Effector memory CD4-positive, alpha-beta T cell (primary cell): ENCODE measurements at places on chromosomes 2 and 18.

DNA sequence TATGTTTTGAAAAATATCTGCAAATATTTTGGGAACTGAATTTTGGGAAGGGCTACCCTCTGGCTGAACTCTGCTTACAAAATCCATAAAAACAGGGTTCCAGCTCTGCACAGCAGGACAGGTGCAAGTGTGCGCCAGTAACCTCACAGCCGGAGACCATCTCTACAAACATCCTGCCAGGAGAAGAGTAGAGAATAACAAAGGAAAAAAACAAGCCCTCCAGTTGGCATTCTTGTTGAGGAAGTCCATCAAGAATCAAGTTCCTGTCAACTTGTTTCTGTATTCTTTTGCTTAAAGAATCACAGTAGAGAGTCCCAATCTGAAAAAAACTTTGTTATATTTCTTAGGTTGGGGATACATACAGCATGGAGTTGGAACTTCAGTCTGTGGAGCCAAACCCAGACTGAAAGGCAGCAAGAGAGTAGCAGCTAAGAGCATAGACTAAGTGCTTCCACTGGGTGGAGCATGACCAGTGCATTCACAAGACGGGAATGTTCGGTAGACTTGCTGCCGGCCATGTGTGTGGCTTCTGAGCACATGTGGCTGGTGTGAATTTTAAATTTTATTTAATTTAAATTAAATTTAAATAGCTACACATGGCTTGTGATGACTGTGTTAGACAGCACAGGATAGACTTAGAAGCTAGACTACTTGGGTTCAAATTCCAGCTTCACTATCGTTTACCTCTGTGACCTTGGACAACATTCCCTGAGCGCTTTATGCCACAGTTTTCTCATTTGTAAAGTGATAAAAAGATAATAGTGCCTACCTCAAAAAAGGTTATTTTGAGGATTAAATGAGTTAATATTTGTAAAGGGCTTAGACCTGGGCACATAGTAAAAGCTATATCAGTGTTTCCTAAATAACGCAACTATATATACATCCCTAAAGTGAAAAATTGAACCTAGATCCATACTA, 41.9 kb downstream of the SPTBN1 start:
- no peaks in the 10 kb centered on the region for H3K4me1 ChIP-seq
- no peaks in the 10 kb centered on the region for H3K36me3 ChIP-seq
- DNase-seq = no peak
- no peak overlapping the region for H3K27ac ChIP-seq

DNA sequence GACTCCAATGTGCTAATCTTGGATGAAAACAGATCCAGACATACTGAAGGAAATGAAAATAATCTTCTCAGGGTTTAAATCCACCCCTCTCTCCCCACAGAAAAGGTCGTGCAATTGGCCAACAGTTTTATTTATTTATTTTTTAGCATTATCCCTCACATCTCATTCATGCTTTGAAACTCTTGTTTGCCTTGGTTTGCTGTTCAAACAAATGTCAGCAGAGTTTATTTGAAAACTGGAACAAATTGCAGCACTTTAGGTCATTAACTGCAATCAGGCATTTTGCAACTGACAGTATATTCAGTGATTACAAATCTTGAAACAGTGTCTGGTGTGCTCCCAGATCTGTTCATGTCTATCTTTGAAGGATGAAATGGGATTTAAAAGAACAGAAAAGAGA, 220.6 kb downstream of the SLC4A10 start:
- DNase-seq = no peak
- no peaks in the 10 kb centered on the region for H3K36me3 ChIP-seq

DNA sequence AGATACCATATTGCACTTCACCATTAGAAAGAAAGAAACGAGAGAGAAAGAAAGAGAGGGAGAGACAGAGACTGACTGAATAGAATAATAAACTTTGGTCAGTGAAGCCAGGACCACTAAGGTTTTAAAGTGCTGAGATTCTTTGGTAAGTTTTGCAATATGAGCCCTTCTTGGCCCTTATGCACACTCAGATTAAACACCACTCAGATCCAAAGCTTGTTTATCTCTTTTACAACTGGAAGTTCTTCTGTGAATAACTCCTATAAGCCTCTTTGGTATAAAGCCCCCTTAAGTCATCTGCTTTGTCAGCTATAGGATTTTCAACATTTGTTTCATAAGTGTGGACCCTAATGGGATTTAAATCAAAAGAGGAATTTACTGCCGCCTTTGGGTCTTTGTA, 40.8 kb downstream of the PID1 start:
- DNase-seq = no peak
- no peak overlapping the region for H3K27ac ChIP-seq
- no peak overlapping the region for H3K4me3 ChIP-seq
- H3K4me1 ChIP-seq = no peaks in the 10 kb centered on the region
- no peaks in the 10 kb centered on the region for H3K36me3 ChIP-seq

DNA sequence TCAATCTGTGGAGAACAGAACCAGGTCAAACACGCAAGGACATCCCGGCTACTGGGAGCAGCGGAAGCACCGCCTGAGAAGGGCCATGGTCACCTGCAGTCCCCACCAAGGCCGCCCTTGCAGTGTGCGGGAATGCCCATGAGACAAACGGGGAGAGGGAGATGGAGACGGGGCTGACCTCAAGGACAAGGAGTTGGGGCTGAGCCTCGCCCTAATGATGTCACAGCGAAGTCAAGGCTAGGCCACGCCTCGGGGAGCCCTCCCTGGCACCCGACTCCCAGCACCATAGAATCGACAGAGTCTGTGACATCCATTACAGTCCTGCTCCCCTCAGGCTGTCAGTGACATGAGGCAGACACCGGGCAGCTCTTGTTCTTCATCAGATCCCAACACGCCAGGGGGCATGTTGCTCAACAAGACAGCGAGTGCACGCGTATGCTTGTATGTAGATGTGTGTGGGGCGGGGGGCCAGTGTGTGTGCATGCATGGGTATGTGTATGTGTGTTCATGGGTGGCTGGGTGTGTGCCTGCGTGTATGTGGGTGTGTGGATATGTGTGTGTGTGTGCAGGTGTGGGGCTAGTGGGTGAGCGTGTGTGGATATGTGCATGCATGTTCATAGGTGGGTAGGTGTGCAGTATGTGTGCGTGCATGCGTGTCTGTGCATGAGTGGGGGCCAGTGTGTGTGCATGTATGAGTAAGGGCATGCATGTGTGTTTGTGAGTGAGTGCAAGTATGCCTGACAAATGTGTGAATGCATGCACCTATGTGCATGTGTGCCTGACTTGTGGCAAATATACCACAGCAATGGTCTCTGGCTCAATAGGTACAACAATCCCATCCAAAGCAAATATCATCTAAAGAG, 57.0 kb downstream of the ANKMY1 start:
- no peaks in the 10 kb centered on the region for H3K27me3 ChIP-seq
- H3K4me1 ChIP-seq = no peaks in the 10 kb centered on the region
- no peak for DNase-seq
- no peak overlapping the region for H3K27ac ChIP-seq
- no peak overlapping the region for H3K4me3 ChIP-seq

GRCh38 chr2:224393157-224393872, 8.6 kb downstream of the FAM124B start:
- no peak for DNase-seq
- H3K36me3 ChIP-seq = no peaks in the 10 kb centered on the region
- no peak overlapping the region for H3K27ac ChIP-seq
- no peak overlapping the region for H3K4me3 ChIP-seq
- H3K4me1 ChIP-seq = no peaks in the 10 kb centered on the region

DNA sequence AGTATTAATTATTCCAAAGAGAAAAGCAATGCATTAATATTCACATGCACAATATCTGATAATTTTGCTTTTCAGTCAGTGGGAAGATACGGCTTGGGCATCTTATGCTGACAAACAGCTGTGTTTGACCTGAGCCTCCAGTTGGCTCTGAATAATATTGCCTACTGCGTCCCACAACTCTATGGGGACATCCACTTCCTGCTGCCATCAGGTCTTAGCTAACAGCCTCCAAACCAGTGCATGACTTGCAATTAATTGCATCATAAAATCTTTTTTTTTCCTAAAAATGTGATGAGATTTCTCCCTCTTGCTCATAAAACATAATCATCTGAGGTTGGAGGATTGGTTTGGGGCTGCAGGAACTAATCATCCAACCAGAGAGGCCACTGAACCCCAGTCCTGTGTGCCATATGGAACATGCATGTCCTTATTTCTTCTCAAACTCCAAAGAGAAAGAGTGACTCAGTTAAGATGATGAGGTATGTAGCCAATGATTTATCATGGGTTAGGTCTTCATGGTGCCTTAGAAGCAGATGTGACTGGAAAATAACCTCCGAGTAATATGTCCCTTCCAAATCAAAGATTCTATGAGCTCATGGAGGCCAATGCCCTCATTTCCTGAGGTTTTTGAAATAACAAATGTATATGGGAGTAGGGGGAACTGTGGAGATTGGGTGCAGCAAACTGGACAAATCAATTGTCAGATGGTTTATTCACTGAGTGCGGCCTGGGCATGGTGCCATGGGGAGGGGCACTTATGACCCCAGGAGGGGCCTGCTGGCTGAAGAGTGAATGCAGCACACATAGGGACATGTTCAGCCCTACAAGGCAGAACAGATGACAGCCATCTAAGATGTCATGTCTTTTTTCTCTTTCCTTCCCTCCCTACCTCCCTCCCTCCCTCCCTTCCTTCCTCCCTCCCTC, 39.4 kb downstream of the EDAR start:
- no peaks in the 10 kb centered on the region for H3K27me3 ChIP-seq
- no peak for DNase-seq
- H3K36me3 ChIP-seq = no peaks in the 10 kb centered on the region
- no peaks in the 10 kb centered on the region for H3K4me1 ChIP-seq
- no peak overlapping the region for H3K4me3 ChIP-seq

DNA sequence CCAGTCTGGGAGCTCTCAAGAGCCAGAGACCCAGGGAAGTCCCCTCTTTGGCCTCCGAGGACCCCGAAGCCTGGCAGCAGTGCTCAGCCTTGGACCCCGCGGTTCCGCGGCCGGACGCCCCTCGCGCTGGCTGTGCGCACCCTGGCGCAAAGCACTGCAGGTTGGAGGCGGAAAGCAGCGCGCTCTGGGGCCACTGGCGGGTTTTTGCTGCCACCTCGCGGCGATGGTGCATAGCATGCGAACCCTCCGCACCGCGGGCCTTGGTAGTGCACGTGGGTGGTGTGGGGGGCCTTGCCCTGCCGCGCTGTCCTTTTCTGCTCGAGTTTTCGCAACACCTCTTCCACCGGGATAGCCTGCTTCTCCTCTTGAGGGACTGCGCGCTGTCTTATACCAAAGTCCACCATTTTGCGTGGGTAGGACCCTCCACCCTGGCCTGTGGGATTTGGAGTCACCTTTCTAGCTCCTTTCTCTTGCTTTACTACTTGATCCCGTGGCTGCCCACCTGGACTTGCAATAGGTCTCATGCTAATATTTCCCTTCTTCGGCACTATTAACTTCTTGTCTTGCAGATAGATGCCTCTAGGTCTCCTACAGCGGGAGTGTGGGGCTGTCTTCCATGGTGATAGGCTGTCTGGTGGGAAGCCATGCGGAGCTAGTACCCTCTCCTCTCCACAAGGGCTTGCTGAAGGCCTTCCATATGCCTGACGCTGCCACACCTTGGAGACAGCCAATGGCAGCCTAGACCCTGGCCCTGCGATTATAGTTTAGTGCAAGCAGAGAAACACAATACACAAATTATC, 14.3 kb downstream of the SIX3 start:
- DNase-seq = peak; percentile 14
- no peak overlapping the region for H3K4me3 ChIP-seq
- peaks cover 6% of the 10 kb centered on the region for H3K27me3 ChIP-seq
- H3K27ac ChIP-seq = no peak overlapping the region

DNA sequence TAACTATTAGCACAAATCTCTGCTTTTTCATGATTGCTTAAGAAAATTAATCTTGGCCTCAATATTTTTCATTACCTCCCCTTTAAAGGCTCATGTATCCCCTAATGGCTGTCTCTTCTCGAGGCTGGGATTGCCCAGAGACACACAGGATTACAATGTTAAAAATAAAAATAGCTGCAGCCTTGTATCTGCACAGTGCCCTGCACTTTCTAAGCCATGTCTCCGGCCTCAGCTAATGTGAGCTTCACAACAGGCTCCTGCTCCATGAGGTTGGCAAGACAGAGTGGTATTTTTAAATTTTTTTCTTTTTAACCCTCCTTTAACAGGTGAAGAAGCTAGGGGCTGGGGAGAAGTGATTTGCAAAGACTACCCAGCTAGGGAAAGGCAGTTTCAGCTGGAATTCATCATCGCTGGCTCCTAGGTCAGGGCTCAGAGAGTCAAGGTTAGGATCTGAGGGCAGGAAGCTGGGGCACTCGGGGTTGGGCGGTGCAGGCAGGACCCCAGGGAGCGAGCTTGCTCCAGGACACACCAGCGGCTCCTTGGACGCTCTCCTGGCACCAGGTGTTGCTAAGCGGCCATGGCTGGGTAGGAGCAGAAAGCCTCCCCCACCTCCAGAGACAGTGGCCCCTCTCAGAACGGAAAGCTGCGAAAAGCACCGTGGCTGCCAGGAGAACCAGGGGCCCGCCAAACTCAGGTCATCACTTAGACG, 135.6 kb downstream of the SMAD2 start:
- no peaks in the 10 kb centered on the region for H3K4me1 ChIP-seq
- DNase-seq = no peak
- H3K27me3 ChIP-seq = no peaks in the 10 kb centered on the region
- no peaks in the 10 kb centered on the region for H3K36me3 ChIP-seq
- no peak overlapping the region for H3K4me3 ChIP-seq
